GM23248 (cell line): ENCODE measurements at places on chromosomes 3 and 15. TPM values are rescaled to one million over a fixed set of nuclear protein-coding genes. Genes with fewer than 3 reads are reported as not detected.

DNA sequence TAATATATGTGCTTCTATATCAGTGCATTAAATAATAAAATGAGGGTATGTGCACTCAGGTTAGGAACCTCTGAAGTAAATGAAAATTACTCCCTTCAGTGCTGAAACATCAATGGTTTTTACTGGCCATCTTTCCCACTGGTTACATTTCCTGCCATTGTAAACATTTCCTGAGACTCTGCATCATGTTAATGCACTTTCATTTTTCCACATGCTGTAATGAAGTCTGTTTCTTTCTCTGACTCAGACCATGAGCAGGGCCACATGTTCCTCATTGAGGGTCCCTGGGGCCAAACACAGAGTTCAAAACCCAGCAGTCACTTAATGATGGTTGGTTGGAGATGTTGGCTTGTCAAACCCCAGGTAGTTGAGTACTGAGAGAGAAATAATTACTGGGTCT lies 15.3 kb downstream of the FAM3D start:
- DNase-seq = no peak

GRCh38 chr15:73955326-73955725 lies 29.1 kb downstream of the LOXL1 start:
- no peak for DNase-seq

GRCh38 chr3:172466553-172467130 lies 18.4 kb upstream of the GHSR start:
- DNase-seq = peak; percentile 18

The SLC28A1 gene
- total RNA-seq = not detected in 2 replicates

- no peak for DNase-seq
Observed at GRCh38 chr3:127706312-127706711, 33.6 kb downstream of the ABTB1 start.

The PYGO1 gene
- 5.4 and 7.1 TPM in 2 replicates for total RNA-seq

- no peak for DNase-seq
Observed at GRCh38 chr3:43372007-43372740, 85.8 kb downstream of the SNRK start.

GRCh38 chr3:65473736-65474135 lies 565.0 kb downstream of the MAGI1 start:
- DNase-seq = peak; percentile 79

GRCh38 chr15:35181538-35181937 lies 96.4 kb upstream of the NANOGP8 start:
- peak; percentile 78 for DNase-seq

The GRIP2 gene
- total RNA-seq = 0.11 TPM in 1 of 2 replicates, not detected in the other

DNA sequence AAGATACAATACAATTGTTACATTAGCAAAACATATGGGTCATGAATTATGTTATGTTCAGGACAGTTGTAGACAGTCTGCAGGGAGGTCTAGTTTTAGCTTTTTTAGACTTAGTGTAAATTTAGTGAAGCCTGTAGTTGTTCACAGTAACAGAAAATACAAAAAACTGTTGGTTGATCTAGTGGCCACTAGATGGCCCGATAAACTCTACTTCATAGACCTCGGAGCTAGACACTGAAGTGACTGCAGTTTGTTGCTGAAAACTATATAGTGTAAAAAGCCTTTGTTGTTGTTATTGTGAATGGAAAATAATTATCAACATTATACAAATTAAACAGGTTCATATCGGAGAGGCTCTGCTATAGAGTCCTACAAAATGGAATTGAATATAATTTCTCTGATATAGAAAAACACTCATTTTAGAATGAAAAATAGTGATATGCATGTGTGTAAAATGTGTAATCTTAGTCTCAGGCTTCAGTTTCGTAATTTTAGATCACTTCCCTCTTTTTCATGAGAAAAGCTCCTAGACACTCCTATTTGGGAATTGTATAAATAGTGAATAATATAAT lies 18.3 kb downstream of the MAGEL2 start:
- DNase-seq = peak; percentile 57

The STX19 gene
- not detected in 2 replicates for total RNA-seq

The CCK gene
- 0.97 TPM in 1 of 2 replicates, not detected in the other for total RNA-seq

GRCh38 chr15:44633603-44634002 lies 29.9 kb downstream of the SPG11 start:
- DNase-seq = peak; percentile 69

DNA sequence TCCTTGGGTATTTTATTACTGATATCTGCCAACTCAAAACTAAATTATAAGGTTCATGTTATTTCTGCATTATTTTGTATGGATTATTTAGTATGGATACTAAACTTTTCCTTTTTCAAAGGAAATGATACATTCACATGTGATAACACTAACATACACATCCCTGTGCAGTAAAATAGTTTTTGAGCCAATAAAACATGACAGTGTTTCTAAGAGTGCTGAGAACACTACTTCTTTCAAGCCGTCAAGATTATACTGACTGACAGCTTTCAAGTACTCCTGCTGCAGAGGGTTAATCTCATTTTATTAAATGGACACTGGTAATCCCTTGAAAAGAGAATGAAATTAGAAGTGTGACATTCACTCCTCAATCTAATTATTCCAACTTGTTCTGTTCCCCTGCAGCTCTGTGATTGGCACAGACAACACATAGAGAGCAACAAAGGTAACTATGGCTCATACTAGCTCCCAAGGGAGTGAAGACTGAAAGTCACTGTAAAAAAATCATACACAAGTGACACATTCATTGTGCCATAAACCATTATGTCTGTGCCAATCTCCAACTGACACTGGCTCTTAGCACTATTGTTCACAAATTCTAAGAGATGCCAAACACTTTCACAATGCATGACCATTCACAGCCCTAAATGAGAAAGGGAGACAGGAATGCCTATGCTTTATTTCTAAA lies 468.6 kb downstream of the SHQ1 start:
- peak; percentile 68 for DNase-seq

The RHO gene
- not detected in 2 replicates for total RNA-seq

- DNase-seq = no peak
Observed at GRCh38 chr15:40808861-40809450, 1.7 kb upstream of the DNAJC17 start.

GRCh38 chr3:13927295-13927694 lies 47.4 kb upstream of the WNT7A start:
- peak; percentile 24 for DNase-seq

DNA sequence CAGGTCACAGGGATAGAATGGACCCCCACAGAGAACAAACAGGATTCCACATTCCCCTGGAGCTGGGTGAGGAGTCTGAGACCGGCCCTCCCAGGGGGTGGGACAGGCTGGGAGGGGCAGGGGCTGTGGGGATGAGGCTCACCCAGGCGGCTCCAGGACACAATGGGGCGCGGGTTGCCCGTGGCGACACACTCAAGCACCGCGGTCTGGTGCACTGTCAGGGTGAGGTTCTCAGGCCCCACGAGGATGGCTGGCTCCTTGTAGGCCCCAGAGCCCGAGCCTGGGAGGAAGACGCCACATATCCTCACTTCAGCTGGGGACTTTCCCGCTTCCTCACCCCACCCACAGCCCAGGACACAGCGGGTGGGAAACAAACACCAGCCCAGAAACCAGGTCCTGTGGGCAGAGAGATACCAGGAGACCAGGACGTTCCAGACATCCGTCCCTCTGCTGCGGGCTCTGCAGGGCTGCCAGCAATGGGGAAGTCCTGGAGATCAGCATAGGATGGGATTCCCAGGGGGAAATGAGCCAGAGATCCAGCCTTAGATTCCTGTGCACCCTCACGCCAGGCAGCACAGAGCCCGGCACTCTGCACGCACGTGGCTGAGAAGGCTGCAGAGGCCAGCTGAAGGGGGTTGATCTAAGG lies 30.2 kb downstream of the RNU5B-1 start:
- no peak for DNase-seq

DNA sequence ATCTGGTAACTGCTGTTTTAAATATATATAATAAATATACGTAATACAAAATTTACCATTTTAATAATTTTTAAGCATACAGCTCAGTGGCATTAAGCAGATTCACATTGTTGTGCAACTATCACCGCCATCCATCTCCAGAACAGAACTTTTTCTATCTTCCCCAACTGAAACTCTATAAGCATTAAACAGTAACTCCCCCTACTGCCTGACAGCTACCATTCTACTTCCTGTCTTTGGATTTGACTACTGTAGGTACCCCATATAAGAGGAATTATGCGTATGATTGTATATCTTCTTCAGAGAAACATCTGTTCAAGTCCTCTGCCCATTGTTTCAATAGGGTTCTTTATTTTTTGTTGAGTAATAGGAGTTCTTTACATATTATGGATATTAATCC lies 36.8 kb downstream of the EID1 start:
- no peak for DNase-seq

The STAC gene
- 10.9 and 16.3 TPM in 2 replicates for total RNA-seq

- DNase-seq = no peak
Observed at GRCh38 chr3:81436182-81436581, 325.3 kb downstream of the GBE1 start.

The TGM4 gene
- not detected in 2 replicates for total RNA-seq

DNA sequence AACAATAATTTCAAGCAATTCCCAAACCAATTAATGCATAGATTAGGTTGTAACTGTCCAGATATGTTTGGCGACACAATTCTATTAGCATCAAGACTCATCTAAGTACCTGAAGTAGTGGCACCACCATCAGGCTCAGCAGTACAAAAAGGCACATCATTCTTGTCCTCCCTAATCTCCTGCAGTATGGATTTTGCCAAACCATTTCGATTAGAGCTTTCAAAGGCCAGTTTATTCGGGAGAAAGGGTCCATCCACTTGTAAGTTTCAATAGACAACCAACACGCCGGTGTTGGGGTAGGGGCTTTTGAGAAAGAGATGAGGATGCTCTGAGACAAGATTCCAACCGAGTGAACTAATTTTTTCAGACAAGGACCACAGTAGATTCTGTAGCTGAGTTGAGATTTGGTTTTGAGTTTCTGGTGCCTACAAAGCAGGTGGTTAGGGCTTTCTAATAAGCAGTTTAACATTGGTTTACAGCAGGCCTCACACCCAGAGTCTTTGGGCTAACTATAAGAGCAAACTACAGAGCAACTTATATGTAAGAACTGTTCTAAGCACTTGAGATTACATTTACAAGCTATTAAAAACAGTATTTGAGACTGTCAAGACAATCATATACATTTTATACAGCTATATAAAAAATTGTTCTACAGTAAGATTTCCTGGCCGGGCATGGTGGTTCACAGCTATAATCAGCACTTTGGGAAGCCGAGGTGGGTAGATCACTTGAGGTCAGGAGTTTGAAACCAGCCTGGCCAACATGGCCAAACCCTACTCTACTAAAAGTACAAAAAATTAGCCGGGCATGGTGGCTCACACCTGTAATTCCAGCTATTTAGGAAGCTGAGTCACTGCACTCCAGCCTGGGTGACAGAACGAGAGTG lies 4.5 kb downstream of the RPL22L1 start:
- DNase-seq = no peak

- DNase-seq = peak; percentile 91
Observed at GRCh38 chr3:78919021-78919755, 848.6 kb downstream of the ROBO1 start.

GRCh38 chr3:155204851-155205250 lies 88.6 kb downstream of the STRIT1 start:
- DNase-seq = no peak

The BOC gene
- 16.8 and 18.4 TPM in 2 replicates for total RNA-seq

The SLC6A11 gene
- not detected in 2 replicates for total RNA-seq

DNA sequence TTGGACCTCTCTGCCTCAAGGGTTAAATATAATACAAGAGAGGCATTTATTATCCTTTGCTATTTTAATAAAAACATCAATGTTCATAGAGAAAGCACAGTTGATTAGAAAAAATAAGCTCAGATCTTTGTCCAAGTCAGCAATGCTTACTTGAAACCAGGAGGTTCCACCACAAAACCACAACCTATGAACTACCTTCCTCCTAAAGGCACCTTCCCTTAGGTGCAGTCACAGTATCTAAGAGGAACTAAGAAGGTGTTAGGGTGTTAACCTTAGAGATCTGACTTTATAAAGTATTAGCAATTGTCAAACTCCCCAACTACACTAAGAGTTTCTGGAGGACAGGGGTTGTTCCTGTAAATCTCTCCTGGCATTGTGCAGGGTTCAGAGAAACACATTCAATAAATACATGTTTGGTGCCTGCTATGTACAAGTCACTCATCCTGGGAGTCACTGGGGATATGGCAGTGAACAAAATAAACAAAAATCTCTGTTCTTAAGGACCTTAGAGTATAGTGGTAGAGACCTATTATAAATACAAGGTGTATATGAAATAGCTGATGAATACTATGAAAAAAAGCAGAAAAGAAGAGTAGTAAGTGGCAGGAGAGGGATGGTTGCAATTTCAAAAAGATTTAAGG lies 208.6 kb downstream of the NFKBIZ start:
- no peak for DNase-seq

- no peak for DNase-seq
Observed at GRCh38 chr3:72533591-72534473, 314.4 kb downstream of the SHQ1 start.

The TEX9 gene
- total RNA-seq = 3.7 and 4.3 TPM in 2 replicates

GRCh38 chr15:77482570-77482969 lies 61.9 kb downstream of the HMG20A start:
- peak; percentile 89 for DNase-seq

DNA sequence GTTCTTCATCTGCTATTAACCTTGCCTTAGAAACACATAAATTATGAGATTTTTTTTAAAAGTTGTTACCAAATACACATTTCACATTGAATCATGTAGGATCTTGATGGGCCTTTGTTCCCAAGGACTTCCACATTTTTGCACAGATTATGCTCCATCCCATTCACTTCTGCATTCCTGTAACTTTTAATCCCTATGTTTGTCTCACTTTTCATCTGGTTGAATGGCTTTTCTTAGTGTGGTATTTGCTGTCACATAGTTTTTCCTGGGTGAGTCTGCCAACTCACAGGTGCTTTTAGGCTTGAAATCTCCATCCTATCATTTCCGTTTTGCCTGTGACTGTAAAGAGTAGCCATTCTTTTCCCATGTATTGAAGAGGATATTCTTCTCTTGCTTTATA lies 297.2 kb upstream of the TPRG1 start:
- DNase-seq = no peak

- peak; percentile 83 for DNase-seq
Observed at GRCh38 chr3:136465296-136465695, 215.2 kb downstream of the PCCB start.

- DNase-seq = no peak
Observed at GRCh38 chr3:167162083-167162482, 218.0 kb downstream of the ZBBX start.

- DNase-seq = no peak
Observed at GRCh38 chr3:17501745-17502144, 240.7 kb downstream of the TBC1D5 start.

- no peak for DNase-seq
Observed at GRCh38 chr15:100680726-100681125, 78.3 kb downstream of the ASB7 start.

The RAB6B gene
- 0.38 and 0.76 TPM in 2 replicates for total RNA-seq

The ZPLD1 gene
- total RNA-seq = 0.22 TPM in 1 of 2 replicates, not detected in the other

GRCh38 chr15:62512904-62513303 lies 347.8 kb upstream of the C2CD4B start:
- no peak for DNase-seq

GRCh38 chr3:107142786-107143575 lies 234.3 kb upstream of the CCDC54 start:
- DNase-seq = no peak

DNA sequence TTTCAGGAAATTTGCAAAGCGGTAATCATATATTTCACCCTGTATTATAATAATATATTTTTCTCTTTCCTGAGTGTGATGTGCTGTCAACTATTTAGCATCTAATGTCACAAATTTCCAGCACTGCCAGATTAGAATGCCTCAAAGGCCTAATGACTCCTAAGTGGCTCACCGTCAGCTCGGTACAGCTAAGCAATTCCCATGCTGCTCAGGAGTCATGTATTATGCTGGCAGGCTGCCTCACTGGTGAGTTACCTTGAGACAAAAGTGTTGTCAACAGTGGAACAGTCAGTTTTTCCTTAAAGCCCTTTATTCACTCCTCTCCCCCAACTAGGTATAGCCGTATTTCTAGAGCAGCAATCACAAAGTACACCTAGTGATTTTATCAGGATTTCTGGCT lies 83.6 kb downstream of the NSUN3 start:
- DNase-seq = peak; percentile 7
